ENCODE measurements at places on chromosomes 5 and 9. TPM values are rescaled to one million over a fixed set of nuclear protein-coding genes. Genes with fewer than 3 reads are reported as not detected.

- H3K36me3 ChIP-seq: no peaks in the 10 kb centered on the region
- no peak for DNase-seq
- no peak overlapping the region for H3K4me3 ChIP-seq
- no peaks in the 10 kb centered on the region for H3K27me3 ChIP-seq
- H3K4me1 ChIP-seq: no peaks in the 10 kb centered on the region
- H3K27ac ChIP-seq: no peak overlapping the region
Observed at GRCh38 chr9:4371108-4371507, 71.2 kb upstream of the GLIS3 start.

DNA sequence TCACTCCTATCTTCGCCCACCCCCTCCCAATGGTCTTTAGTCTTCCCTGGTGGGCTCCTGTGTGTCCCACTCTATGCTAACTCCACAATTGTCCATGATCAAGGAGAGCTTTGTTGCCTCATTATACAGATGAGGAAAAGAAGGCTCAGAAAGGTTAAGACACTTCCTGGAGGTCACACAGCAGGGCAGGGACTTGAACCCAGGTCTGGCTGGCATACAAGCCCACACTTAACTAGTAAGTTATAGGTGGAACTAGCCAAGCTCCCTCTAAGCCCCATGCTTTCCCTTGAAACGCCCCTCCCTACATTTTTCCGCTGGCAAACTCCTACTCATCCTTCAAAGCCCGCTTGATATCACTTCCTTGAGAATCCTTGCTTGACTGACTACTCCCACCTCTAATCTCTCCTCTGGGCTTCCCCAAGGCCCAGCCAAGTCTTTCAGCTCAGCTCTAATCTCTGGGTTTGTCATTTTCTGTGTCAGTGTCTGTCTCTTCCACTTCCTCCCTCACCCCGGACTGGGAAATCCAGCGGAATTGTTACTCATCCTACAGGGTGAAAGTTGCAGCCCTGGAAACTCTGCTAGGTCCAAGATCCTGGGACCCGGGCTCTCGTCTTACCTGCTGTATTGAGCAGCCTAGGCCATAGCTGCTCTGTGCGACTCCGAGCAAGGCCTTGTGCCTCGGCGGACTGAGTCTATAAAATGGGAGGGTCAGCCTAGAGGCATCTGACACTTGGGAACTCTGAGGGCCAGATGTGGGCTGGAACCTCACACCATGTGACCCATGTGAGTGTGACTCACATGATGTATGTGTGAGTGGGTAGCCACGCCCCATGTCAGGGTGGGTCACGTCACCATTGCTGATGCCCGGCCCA is 144.5 kb downstream of the GAPVD1 start:
- no peaks in the 10 kb centered on the region for H3K36me3 ChIP-seq
- H3K27ac ChIP-seq: no peak overlapping the region
- H3K27me3 ChIP-seq: no peaks in the 10 kb centered on the region
- H3K4me3 ChIP-seq: no peak overlapping the region

Gene MYMK
- not detected for total RNA-seq

DNA sequence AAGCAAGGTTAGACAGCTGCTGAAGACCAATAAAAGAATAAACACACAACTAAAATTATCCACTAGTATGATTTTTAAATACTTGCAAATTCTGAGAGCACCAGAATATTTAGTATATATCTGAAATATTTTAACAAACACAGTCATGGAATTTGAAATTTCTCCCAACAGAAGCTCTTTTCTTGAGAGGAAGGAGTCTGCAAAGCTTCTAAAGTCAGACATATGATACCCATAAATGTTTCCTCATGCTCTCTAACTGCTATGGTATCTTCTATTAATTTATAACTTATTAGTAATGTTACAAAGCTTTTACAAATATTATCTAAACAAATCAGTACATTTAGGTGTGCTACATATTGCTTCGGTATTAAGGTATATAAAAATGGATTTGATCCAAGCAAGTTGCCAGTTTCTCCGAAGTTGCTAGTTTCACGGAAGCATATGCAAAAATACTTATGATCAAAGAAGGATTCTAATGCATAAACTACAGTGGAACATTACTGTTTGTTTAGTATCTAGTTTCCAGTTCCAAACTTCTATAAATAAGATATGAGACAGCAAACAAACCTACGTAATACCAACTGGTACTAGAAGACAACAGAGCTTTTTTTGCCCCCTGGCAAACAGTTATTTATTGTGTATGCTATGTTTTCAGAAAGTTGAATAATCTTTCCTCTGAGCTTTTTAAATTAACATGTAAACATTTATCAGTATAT is 22.0 kb downstream of the FNIP1 start:
- H3K4me1 ChIP-seq: peaks cover 13% of the 10 kb centered on the region
- H3K4me3 ChIP-seq: no peak overlapping the region
- H3K27me3 ChIP-seq: no peaks in the 10 kb centered on the region

Gene ACTBL2
- 0.13 TPM for total RNA-seq

DNA sequence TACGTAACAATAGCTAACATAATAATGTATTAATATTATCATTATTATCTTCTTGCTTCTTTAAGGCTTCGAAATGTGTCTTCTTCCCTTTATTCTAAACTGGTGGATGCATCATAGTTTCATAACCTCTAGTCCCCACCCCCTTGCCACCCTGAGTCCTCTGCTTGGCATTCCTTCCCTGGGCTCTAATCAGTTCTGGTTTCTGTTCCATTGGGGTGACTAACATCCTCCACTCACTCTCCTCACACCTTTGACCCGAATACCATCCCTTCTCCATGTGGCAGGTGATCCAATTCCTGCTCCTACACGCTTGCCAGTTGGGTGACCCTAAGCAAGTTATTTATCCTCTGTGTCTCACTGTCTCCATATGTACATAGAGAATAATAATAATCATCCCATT is 286.1 kb downstream of the TRPM3 start:
- no peaks in the 10 kb centered on the region for H3K4me1 ChIP-seq
- no peak overlapping the region for H3K27ac ChIP-seq
- H3K27me3 ChIP-seq: no peaks in the 10 kb centered on the region
- H3K4me3 ChIP-seq: no peak overlapping the region
- H3K36me3 ChIP-seq: no peaks in the 10 kb centered on the region

DNA sequence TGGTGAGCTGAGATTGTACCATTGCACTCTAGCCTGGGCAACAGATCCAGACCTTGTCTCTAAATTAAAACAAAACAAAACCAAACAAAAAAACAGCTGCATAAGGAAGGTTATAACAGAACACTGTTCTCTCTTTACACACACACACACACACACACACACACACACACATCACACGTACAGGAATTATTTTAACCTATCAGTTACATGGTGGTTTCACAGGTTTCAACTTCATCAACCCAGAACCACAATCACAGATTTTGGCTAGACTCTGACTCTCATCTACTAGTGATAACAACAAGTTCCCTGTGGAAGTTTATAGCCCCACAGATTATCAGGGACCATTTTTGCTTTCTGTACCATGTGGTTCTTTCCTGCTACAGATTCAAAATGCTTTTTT is 60.2 kb downstream of the RPS23 start:
- no peaks in the 10 kb centered on the region for H3K36me3 ChIP-seq
- no peaks in the 10 kb centered on the region for H3K4me1 ChIP-seq
- no peak overlapping the region for H3K27ac ChIP-seq
- no peak for DNase-seq

Gene ST8SIA4
- total RNA-seq: 3.8 TPM

- no peak overlapping the region for H3K27ac ChIP-seq
- no peaks in the 10 kb centered on the region for H3K27me3 ChIP-seq
- H3K4me3 ChIP-seq: no peak overlapping the region
- H3K36me3 ChIP-seq: no peaks in the 10 kb centered on the region
- no peak for DNase-seq
Observed at GRCh38 chr5:94402096-94402495, 216.3 kb downstream of the KIAA0825 start.

- H3K4me1 ChIP-seq: peaks cover 4% of the 10 kb centered on the region
- H3K36me3 ChIP-seq: no peaks in the 10 kb centered on the region
- H3K27me3 ChIP-seq: no peaks in the 10 kb centered on the region
- DNase-seq: no peak
- H3K4me3 ChIP-seq: no peak overlapping the region
- no peak overlapping the region for H3K27ac ChIP-seq
Observed at GRCh38 chr5:76372323-76373054, 30.6 kb upstream of the IQGAP2 start.

GRCh38 chr9:121786998-121787422 is 135.6 kb downstream of the DAB2IP start:
- H3K4me1 ChIP-seq: no peaks in the 10 kb centered on the region
- DNase-seq: no peak
- peaks cover 16% of the 10 kb centered on the region for H3K36me3 ChIP-seq
- no peak overlapping the region for H3K27ac ChIP-seq
- H3K4me3 ChIP-seq: no peak overlapping the region

GRCh38 chr5:115723220-115723619 is 93.2 kb downstream of the CDO1 start:
- H3K4me1 ChIP-seq: no peaks in the 10 kb centered on the region
- no peak overlapping the region for H3K4me3 ChIP-seq
- no peak for DNase-seq
- H3K36me3 ChIP-seq: no peaks in the 10 kb centered on the region
- no peaks in the 10 kb centered on the region for H3K27me3 ChIP-seq
- H3K27ac ChIP-seq: no peak overlapping the region

GRCh38 chr9:38299856-38300255 is 92.6 kb upstream of the ALDH1B1 start:
- no peaks in the 10 kb centered on the region for H3K4me1 ChIP-seq
- H3K27ac ChIP-seq: no peak overlapping the region
- no peaks in the 10 kb centered on the region for H3K36me3 ChIP-seq

DNA sequence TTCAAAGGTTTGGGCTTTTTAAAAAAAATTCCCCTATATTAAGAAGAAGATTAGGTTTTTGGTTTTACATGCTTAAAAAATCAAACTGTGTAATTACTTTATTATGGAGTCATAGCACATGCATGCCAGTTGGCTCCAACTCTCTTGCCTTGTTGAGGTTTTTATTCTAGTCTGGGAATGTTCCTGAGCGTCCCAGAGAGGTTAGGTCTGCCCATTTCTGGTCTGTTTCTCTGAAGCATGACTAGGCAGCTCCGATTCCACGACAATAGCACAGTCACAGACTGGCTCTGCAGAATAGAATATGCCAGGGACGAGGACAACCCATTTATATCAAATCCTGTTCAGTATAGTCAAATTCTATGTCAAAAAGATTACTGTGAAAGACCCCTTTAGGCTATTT is 217.0 kb downstream of the PCSK5 start:
- no peaks in the 10 kb centered on the region for H3K27me3 ChIP-seq
- H3K4me1 ChIP-seq: no peaks in the 10 kb centered on the region
- peak; percentile 17 for DNase-seq
- H3K36me3 ChIP-seq: no peaks in the 10 kb centered on the region
- H3K27ac ChIP-seq: no peak overlapping the region

Gene PRDM9
- not detected for total RNA-seq

- H3K4me1 ChIP-seq: peaks cover 21% of the 10 kb centered on the region
- H3K36me3 ChIP-seq: no peaks in the 10 kb centered on the region
- peak; percentile 39 for DNase-seq
- H3K27ac ChIP-seq: peak overlapping the region; percentile 72
Observed at GRCh38 chr9:92762781-92763708, 1.6 kb downstream of the BICD2 start.

Gene ROPN1L
- total RNA-seq: 3.0 TPM

Gene CCDC183
- 4.2 TPM for total RNA-seq

Measured in thyroid gland (tissue), 4 donors.